ENCODE measurements at places on chromosomes 4 and X.

DNA sequence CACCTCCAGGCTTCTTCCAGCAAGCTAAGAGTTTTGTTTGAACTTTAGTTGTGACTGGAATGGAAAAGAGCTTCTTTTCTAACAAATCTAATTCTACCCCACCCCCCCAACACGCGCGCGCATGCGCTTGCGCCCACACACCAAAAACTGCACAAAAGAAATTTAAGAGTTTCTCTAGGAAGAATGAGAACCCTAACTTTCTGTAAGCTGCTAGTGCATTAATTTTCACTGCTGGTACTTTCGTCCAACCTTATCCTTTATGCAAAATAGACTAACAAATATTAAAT lies 9.0 kb upstream of the INTU start:
- no peak for DNase-seq

- no peak for DNase-seq
Observed at GRCh38 chrX:120015145-120016067, 62.1 kb downstream of the RHOXF2B start.

- peak; percentile 70 for DNase-seq
Observed at GRCh38 chrX:13432414-13433297, 112.8 kb upstream of the ATXN3L start.

DNA sequence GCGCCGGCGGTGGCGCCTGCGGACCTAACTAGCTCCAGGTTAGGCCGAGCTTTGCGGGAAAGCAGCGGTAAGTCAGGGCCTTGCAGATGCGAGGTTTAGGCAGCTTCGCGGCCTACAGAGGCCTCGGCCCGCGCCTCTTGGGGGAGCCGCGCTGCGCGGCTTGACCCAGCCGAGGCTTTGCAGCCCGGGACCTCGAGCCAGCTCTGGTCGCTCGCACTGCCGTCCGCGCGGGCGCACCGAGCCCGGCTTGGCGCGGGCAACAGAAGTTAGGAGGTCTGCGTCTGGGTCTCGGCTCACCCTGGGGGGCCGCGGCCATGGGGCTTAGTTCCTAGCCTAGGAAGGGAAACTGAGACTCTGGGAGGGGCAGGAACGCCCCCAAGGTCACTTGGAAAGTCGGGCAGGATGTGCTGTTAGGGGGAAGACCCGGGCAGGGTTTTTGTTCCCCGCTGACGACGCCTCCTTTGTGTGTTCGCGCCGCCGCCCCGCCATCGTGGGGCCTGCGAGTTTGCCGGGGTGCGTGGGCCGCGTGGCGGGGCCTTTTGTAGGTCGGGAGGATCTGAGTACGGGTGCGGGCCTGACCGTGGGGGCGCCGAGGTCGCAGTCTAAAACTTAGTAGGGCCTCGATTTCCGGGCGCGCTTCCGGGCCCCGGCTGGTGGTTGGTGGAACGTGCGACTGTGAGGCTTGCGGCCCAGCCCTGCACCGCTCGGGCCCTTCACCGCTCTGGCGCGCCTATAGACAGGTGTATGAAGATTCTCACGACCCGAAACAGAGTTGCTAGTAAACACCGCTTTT lies 482 bp downstream of the RNF4 start:
- no peak for DNase-seq

DNA sequence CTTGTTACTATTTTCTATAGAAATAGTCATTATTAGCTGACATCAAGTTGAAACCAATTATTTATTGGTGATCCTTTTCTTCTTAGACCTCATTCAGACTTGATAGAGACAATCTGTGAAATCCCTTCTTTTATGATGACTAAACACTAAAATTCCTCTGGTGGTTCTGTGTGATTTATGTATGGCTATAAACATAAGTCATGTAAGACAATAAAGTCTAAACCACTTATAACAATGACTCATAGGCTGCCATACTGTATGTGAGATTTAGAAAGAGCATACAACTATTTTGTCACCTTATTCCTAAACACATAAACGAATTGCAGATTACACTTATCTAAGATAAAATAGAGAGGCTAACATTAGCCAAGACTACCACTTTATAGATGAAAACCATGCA lies 101.1 kb upstream of the PRR32 start:
- DNase-seq, result no peak

DNA sequence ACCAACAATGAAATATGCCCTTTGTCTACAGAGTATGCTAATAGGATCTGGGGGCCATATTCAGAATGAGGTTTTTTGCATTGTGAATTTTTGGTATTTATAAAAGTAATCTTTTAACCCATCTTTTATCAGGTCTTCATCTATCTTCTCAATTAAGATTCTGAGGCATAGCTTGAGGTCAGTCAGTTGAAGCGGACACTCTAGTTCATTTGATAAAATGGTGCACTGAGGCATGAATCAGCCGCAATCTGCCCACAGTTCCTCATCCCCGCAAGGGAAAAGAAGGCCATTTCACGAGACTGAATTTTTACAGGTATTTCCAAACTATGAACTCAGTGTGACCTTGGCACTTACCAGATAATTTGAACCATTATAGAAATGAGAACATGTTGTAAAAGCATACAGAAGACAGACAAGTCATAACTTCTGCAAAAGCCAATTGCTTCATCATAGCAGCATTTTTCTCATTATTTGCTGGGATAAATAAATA lies 19.3 kb upstream of the VCX2 start:
- no peak for DNase-seq

- DNase-seq, result no peak
Observed at GRCh38 chr4:68469482-68469881, 22.2 kb downstream of the TMPRSS11E start.

DNA sequence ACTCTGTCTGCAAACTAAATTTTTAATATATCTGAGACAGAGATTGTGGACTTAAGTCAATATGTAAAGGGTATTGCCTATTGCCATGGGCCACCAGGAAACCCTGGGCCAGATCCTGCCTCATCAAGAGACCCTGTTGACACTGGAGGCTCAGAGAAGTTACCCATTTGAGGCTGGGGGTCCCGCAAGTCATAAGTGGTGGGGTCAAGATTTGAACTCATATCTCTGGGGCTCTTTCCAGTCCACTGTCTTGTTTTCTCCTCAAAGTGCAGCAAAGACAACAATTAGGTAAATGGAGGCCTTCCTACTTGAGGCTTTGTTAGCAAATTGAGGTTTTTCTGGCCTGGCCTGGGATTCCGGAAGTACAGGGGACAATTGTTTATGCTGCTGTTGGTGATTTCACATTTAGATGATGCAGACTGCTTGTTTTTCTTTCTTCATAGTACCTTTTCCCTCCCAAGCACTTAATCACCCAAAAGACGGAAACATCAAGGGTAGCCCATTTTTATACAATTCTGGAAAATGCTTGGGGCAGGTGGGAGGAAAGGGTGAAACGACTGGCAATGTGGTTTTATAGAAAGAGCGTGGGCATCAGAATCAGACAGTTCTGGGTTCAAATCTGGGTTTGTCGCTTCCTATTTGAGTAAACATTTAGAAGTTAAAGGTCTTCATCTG lies 160.0 kb downstream of the SMIM20 start:
- no peak for DNase-seq

GRCh38 chr4:99724067-99724466 lies 66.4 kb upstream of the C4orf54 start:
- DNase-seq, result no peak

GRCh38 chr4:148442832-148443511 lies 758 bp upstream of the NR3C2 start:
- no peak for DNase-seq

- no peak for DNase-seq
Observed at GRCh38 chrX:130376077-130376476, 9.4 kb downstream of the GPR119 start.

GRCh38 chrX:43805579-43805978 lies 76.7 kb downstream of the MAOB start:
- no peak for DNase-seq

DNA sequence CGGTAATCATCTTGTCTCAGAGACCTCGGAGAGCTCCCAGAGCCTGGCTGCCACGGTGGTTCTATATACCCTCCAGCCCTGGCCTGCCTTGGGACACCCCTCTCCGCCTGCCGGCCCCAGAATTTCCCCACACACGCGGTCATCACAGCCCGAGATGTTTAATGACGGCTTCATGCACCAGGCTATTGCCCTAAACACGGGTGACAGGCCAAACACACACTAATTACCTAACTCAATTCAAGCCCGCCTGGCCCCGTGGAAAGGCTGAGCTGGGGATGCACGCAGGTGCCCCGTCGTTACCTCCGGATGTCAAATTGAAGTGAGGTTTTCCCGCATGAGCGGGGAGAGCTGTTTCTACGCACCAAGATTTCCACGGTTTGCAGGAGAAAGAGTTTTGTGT lies 72.9 kb upstream of the PPP2R3B start:
- DNase-seq, result no peak

DNA sequence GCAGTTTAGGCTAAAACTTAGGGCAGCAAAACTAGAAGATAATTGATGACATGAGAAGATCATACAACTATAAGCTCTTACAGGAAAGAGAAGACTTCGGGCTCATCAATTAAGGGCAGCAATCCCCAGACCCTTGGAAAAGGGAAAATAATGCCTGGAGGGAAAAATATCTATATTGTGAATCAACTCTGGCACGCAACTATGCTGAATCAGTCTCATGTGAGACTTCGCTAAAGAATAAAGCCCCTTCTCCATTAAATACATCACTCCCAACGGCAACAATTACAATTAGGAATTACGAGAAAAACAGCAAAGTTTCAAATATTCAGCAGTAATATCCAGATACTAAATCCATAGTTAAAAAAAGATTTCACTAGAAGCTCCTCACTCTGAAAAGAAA lies 2016.8 kb upstream of the IGFBP7 start:
- DNase-seq, result no peak

DNA sequence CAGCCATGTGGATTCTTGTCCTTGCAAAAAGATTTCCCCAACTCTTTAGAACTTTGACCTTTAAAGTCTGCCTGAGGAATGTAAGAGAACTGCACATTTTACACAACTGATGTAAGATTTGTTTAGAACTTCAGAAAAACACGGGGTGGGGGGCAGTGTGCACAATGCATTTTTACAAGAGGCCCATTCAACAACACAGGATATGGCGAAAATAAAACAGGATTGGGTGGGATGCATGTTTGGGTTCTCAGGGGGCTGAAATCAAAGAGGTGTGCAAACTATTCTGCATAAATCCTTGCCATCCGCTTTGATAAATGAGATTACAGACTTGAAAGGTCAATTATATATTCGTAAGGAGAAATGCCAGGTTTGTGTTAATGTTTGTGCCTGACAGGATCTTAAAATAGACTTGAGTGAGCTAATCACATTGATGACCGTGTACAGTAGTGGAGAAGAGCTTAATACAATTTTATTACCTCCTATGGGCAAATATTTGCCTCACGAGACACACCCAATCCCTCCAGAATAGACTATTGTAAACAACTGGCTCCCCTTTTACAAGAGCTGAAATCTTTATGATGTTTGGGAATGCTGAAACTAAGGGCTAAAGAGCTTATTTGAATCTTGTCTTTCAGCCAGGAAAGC lies 184.1 kb upstream of the LEF1 start:
- DNase-seq, result no peak

DNA sequence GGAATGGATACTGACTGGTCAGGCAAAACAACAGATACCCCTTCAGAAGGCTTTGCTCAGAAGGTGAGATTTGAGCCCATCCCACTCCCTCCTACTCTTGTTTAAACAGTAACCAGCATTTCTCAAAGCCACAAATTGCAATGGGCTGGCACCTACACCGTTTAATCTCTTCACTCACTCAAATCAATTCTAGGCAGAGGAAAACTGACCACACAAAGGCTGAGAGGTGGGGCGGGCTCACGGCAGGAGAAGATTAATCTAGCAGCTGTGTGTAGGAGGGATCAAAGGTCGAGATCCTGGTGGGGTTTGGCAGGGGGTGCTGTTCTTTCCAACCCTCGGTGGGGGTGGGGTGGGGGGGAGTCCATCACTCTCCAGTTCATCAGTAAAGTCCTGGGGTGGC lies 622.4 kb downstream of the BCOR start:
- no peak for DNase-seq

GRCh38 chrX:15441464-15441863 lies 51.7 kb downstream of the PIR start:
- DNase-seq, result no peak

DNA sequence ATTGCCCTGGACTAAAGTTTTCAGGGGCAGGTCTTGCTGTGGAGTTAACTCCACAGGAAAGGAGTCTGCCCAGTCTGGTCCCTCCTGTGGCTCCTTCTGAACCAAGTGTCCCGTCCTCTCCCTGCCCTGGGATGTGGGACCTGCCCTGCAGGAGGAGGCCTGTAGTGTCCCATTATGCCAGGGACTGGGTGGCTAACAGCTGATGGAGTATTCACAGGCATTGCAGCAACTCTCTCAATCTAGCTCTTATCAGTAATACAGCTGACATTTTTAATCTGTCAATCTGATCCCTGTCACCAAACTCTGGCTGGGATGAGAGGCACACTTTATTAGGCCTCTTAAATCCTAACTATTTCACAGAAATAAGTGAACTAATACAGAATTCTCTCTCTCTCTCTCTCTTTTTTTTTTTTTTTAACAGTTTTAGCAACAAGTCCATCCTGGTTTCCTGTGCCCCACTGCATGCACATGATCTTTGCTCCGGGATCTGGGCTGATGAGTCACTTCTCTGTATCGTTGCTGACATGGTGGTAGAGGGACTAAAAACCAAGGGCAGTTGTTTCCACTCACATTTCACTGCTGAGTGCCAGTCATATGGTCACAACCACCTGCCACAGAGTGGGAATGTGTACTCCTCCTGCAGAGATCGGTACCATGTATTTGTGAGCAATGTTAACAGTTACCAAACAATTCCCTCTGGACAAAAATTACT lies 39.1 kb downstream of the HAND2 start:
- no peak for DNase-seq

- DNase-seq, result peak; percentile 87
Observed at GRCh38 chr4:48341776-48342605, 662 bp downstream of the SLAIN2 start.

GRCh38 chr4:98586962-98587354 lies 71.5 kb downstream of the TSPAN5 start:
- no peak for DNase-seq

- no peak for DNase-seq
Observed at GRCh38 chr4:189802884-189803283, 137.8 kb upstream of the FRG1 start.

DNA sequence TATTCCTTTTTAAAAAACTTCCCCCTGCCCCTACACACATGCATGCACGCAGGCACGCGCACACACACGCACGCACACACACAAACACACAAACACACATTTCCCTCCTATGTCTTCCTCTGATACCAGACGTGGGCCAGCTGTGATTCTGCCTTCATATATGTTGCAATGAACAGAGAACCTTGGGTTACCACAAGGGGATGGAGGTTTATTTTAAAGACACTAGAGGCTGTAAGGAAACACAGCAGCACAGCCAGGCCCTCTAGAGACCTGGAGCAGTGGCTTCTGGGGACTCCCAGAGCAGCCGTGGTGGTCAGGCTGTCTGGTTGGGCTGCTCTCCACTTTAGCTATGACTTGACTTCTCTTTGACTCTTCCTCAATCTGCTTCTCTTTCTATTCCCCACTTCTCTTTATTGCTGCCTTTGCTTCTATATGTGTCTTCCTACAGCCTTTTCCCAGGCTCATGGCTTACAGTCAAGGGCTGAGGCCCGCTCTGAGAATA lies 3.2 kb upstream of the TLR10 start:
- no peak for DNase-seq

DNA sequence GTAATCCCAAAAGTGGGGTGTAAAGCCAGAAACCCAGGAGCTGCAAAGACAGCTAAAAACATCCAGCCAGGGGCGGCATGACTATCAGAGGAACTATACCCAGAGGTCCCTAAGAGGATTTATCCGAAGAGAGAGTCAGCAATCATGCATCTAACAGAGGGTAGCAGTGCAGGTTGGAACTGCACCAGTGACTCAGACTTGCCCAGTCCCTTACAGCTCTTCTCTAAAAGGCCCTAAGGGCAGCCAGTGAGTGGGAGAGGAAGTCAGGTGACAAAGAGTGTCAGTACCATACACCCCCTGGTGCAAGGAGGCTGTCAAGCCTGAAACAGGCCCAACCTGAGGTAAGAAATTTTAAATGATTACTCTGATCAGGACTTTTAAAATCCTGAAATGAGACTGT lies 88.1 kb downstream of the CAMK2D start:
- no peak for DNase-seq

Data from suprapubic skin (tissue), 4 donors.